ENCODE measurements at places on chromosomes 5 and 9.

DNA sequence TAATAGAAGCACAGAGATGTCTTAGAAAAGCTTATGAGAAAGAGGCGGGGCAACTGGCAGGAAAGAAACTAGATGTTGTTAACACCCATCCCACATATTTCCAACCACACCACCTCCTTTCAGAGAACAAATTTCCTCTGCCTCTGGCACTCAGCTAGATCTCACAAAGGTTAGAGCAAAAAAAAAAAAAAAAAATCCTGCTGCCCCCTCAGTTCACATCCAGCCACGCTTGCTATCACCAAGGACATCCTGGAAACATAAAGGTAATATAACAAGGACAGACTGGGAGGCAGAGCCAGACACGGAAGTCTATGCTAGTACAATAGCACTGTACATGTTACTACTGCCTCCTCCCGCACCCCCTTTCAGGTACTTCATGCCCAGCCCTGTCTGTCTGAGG lies 238.0 kb upstream of the PTGER4 start:
- DNase-seq: peak; percentile 42

DNA sequence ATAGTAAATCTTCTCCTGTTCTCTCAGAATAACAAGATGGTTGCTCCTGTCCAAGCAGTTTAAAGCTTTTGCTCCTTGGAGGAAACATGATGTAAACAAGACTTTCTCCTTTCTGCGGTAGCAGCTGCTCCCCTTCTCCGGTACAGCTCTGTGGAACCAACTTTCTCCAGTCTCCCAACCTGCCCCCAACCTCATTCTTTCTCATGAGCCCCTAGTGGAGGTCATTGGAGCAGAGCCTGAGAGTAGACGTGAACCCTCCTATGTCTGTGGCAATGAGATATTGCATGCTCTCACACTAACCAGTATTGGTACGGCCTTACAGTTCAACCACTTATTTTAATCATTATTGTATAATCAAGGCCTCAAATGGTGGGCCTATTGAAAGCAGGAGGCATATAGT lies 483.8 kb upstream of the CDH10 start:
- DNase-seq: no peak

DNA sequence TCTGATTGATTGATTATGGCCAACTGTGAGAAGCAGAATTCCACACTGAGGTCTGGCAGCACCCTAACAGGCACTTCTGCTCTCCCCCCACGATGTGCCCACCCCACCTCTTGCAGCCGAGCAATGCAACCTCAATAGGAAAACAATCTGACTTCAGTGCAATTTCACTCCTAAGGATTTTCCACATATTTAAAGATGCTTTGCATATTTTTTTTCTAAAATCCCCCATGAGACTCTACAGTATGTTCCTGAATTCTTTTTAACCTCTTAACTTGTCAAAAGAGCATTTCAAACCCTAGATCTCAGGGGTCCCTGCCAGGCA lies 243.1 kb downstream of the AUH start:
- DNase-seq: no peak

DNA sequence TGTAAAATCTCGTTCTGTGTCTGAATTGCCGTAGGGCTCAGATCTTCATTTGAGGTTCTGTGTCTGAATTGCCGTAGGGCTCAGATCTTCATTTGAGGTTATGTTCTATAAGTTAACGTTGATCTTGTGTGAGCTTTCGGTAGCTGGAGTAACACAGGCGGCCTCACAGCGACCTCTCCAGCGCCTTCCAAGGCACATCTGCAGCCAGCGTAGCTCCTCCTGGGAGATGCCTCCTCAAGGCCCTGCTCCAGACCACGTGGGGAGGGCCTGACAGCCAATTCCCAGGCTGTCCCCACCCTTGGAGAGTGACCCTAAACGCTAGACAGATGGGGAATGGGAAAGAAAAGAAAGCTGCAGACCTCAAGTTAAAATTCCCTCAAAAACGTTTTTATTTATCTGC lies 8.7 kb upstream of the AHRR start:
- DNase-seq: no peak

GRCh38 chr9:15735083-15735857 lies 182.4 kb downstream of the CCDC171 start:
- DNase-seq: no peak

DNA sequence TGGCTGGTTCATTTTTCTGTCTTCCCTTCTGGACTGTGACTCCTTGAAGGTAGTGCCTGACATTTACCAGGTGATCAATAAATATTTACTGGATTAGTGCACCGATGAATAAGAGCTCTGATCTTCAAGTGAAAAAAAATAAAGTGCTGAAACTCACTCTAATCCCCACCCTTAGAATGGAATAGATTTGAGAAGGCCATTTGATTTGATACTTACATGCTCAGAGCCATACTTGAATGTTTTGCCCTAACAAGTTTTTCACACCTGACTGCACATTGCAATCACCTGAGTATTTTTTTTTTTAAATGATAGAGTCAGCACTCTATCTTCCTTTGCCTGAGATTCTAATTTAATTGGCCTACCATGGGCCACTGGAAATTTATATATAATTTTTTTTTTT lies 105.7 kb downstream of the LRRC70 start:
- no peak for DNase-seq

DNA sequence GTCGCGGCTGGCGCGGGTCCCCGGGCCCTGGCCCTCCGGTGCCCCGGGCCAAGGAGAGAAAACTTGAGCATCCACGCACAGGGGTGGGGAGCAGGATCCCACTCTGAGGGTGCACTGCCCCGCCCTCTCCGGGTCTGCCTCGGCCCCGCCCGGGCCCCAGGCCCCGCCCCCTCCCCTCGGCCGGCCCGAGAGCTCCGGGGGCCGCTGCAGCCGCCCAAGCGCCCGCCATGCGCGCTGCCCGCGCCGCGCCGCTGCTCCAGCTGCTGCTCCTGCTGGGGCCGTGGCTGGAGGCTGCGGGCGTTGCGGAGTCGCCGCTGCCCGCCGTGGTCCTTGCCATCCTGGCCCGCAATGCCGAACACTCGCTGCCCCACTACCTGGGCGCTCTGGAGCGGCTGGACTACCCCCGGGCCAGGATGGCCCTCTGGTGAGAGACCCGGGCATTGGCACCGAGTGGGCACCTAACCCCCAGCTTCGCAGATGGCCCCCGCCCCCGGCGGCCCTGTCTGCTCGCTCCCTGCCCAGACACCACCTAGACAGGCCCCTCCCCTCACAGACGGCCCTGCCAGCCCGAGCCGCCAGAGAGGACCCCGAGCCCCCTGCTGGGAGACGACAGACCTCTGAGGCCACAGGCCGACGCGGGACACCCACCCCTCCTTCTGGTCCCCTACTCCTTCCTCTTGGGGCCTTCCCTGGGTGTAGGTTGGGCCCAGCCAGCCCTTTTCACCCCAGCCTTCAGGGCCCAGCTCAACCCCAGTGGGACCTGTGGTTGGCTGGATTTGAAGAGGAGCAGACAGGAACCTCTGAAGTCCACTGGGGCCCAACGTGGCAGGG lies at the start of gene CERCAM:
TSS of gene CERCAM (plus strand) at position 207 of the 831 bp plus-strand sequence. CDS start at position 228, 21 bp downstream.
- DNase-seq: peak; percentile 82

- no peak for DNase-seq
These were observed 38.0 kb upstream of the TENT2 start for GRCh38 chr5:79573983-79574890.

DNA sequence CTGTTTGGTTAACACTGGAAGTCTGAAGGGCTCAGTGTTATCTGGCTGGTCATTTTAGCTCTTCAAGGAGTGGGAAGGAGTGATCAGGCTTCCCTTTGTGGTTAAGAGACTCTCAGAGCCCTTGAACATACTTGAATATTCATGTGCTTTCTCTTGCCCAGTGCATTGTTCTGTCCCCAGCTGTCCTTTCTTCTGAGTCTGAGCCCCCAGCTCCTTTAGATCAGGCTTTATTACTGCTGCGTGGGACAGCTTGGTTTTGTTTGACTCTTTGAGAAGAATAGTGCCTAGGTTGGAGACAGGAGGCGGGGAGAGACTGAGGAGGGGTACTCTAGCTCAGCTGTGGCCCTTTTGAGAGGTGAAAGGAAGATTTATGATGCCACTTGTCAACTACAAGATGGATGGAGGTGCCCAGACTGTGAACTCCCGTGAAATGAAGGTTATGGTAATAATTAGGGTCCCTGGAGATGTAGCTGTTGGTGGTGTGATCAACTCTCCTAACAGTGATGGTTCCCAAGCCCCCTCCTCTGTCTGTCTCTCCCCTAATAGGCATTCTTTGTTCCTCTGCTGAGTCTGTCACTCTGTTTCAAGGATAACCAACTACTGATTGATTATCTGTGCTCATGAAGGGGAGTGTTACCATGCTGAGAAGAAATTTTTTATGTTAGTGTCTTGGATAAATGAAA lies 83.1 kb upstream of the GLRA1 start:
- DNase-seq: no peak

GRCh38 chr9:116027511-116027910 lies 126.1 kb upstream of the PAPPA start:
- no peak for DNase-seq

- no peak for DNase-seq
These were observed 88.6 kb downstream of the KCNN2 start for GRCh38 chr5:114450437-114450836.

- DNase-seq: no peak
These were observed 9.1 kb downstream of the SMIM3 start for GRCh38 chr5:150787656-150788055.

GRCh38 chr5:14504332-14504727 lies 77.3 kb upstream of the OTULINL start:
- no peak for DNase-seq

DNA sequence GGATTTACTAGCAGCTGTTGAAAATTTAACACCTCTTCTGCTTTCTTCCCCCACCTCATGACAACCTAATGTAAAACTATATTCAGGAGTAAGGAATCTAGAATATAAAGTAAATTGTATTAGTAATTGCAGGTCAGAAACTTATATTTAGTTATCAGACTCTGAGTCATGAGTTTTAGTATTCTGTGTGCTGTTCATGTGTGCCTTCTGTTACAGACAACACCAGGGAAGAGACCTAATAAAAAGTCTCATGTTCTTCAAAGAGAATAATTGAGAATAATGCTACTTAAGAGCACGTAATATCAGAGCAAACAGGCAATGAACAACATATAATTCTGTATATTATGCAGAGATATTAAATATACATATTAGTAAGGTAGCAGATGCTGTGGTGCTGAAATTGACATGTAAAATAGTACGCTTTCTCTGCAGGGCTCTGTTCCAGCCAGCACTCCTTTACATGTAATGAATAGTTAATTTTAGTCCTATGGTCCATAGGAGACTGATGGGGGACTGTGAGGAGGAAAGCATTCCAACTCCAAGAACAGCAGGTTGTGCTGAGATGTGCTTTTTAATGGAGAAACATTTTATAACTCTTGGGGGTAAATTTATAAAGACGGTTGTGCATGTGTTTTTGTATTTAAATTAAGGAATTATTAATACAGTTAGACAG lies 106.4 kb downstream of the ZSWIM6 start:
- DNase-seq: no peak

- peak; percentile 86 for DNase-seq
These were observed 86.4 kb downstream of the ARRDC3 start for GRCh38 chr5:91296674-91297143.

- peak; percentile 76 for DNase-seq
These were observed 16.7 kb downstream of the FGD3 start for GRCh38 chr9:92963831-92964606.

- DNase-seq: no peak
These were observed 372.8 kb downstream of the KIAA0825 start for GRCh38 chr5:94245608-94246007.

DNA sequence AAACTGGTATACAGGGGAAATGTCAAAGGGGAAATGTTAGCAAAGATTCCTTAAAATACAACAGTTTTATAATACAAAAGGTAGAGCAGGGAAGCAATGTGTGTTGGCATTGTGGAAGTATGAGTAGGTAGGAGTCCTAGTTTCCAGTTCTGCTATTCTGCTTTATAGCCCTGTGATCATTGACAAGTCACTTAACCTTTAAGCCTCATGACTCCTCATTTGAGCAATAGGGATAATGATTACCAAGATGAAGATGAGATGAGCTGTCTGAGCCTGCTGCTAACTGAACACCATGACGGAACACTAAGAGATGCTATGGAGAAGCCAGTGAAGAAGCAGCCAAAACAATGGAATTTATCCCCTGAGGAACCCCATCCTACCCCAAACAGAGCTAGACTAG lies 251.7 kb downstream of the PAPPA start:
- no peak for DNase-seq

- peak; percentile 87 for DNase-seq
These were observed at the start of gene PALM2AKAP2 for GRCh38 chr9:109779711-109780452. PALM2AKAP2 (plus strand) TSS chr9:109780198; CDS start chr9:109780489, 291 bp downstream.

DNA sequence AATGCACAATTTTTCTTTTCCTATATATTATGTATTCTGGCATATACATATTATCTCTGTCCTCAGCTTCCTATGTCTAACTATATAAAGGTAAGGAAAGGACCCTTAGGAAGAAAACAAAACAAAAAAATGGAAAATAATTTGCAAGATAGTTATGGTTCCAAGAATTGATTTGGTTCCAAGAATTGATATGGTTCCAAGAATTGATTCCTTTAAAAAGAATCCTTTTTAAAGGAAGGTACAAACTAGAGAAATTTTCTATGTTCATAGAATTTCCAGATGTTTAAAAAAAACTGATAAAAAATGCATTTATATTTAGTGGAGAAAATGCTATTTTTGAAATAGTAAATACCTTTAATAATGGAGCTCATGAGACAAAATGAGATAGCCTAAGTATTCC lies 12.1 kb downstream of the LYRM7 start:
- DNase-seq: no peak

- no peak for DNase-seq
These were observed 670 bp upstream of the FBP1 start for GRCh38 chr9:94639999-94640376.

DNA sequence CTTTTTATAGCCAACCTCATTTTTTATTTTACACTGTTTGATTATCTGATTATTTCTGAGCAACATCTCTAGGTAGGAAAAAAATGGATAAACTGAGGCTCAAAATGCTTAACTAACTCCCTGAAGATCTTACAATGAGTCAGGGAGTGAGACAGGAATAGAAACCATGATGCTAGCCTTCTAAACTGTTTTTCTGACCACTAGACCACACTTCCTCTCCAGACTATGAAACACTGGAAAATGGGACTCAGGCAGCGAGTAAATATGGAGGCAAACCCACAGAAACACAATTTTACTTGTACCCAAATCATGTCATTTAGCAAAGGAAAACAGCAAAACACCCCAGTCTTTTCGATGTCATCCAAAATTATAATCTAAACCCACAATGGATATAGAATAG lies 129.9 kb upstream of the ANKH start:
- DNase-seq: no peak

GRCh38 chr5:148147415-148147814 lies 20.9 kb upstream of the SPINK14 start:
- DNase-seq: no peak

DNA sequence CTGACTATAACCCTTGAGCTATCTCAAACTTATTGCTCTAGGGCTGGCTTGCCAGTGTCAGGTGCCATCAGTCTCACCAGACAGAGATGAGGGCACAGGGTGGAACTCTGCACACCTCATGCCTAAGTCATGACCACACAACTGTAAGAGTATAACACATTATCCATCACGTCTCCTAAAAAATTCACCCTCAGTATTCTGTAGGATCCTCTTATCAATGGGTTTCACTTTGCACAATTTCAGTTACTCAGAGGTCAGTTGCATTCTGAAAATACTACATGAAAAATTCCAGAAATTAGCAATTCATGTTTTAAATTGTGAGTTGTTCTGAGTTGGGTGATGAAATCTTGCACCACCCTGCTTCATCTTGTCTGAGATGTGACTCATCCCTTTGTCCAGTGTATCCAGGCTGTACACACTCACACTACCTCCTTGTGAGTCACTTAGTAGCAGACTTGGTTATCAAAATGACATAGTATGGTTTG lies 690.9 kb upstream of the CDH18 start:
- DNase-seq: no peak
